ENCODE measurements at places on chromosomes 1 and 21.

DNA sequence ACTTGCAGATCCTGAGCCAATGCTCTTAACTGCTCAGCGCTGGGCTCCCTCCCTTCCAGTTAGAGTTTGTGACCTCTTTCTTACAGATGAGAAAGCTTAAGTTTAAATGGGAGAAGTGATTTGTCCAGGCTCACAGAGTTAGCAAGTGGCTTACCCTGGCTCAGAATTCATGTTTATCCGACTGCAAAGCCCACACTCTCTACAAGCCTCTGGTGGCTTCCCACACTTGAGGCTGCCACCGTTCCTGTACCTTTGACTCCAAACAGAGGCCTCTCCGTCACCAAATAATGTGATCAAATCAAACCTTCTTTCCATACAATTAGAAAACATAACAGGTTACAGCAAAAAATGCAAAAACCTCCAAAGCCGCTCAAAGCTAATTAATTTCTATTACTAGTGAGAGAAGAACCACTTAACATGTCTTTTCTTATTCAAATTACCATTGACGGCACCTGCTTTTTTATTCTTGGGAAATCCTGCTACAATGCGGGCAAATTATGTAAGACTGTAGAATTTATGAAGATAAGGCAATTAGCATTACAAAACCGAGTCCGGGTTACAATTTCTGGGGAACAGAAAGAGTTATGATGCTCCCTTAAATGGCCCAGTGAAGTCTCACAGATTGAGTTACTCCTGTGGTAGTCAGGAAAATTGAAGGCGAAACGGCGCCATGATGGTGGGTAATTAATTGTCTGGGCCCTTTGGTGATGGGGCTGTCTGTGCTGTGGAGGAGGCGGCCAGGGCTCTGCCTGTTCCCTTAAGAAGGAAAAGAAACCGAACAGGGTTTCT, 324.3 kb upstream of the POU3F1 start:
- no peak for DNase-seq

- no peak for DNase-seq
These were observed 130.4 kb downstream of the RERE start for GRCh38 chr1:8687039-8687438.

DNA sequence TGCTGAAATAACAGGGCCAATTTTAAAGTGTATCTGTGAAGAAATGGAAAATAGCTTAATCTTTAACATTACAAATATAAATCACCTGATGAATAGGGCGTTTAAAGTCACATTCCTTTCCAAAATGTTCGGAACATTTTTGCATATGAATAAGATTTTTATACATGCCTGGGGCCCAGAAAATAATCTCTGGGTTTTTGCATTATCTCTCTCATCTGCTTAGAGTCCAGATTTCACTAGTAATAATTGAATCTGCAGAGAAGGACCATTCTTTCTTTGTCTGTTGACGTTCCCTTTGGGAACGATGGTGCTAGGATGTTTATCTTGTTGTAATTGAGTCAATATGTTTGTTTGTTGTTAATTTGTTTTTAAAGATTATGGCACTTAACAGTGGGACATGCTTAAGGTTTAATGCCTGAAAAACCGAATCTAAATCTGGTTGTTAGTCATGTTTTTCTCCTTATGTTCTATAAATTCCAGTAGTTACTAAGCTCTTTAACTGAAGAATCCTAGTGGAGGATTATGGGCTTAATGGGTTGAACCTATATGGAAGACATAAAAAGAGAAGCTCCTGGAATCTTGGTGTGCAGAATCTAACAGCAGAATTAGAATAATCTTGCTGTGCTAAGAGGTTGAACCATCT, 140.6 kb downstream of the VPS13D start:
- no peak for DNase-seq

GRCh38 chr1:110170766-110171733, 20.8 kb downstream of the SLC6A17 start:
- no peak for DNase-seq

DNA sequence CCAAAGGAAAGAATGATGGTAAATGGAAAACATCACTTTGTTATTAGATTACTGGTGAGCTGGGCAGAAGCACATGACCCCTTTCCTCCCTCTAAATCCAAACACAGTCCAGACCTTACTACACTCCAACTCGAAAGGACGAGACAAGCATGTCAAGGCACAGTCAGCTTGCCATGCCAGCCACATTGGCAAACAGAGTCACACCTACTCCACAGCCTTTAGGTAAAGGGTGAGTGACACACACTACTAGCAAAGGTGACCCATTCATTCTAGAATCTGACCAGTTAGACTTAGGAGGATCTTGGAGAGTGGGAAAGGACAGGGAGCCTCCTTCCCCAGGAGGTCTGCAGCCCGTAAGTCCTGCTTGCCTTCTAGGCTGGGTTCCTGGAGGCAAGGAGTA, 3.0 kb downstream of the SLC44A3 start:
- no peak for DNase-seq

DNA sequence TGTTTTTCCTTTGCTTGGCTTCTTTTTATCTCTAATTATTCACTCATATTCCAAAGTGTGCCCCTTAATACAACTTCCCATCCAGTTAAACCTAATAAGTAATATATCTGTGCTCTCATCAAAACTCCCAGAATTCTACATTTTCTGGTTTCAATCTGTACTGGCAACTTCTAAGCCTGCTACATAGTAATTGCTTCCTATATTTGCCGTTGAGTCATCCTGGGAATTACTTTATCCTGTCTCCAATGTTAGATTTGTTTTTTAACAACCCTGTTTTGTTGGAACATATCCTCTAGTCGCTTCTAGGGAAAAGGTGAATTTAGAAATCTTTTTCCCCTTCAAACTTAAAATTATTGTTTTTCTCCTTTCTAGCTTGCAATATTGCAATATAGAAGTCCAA, 620.5 kb upstream of the PKN2 start:
- DNase-seq = no peak

DNA sequence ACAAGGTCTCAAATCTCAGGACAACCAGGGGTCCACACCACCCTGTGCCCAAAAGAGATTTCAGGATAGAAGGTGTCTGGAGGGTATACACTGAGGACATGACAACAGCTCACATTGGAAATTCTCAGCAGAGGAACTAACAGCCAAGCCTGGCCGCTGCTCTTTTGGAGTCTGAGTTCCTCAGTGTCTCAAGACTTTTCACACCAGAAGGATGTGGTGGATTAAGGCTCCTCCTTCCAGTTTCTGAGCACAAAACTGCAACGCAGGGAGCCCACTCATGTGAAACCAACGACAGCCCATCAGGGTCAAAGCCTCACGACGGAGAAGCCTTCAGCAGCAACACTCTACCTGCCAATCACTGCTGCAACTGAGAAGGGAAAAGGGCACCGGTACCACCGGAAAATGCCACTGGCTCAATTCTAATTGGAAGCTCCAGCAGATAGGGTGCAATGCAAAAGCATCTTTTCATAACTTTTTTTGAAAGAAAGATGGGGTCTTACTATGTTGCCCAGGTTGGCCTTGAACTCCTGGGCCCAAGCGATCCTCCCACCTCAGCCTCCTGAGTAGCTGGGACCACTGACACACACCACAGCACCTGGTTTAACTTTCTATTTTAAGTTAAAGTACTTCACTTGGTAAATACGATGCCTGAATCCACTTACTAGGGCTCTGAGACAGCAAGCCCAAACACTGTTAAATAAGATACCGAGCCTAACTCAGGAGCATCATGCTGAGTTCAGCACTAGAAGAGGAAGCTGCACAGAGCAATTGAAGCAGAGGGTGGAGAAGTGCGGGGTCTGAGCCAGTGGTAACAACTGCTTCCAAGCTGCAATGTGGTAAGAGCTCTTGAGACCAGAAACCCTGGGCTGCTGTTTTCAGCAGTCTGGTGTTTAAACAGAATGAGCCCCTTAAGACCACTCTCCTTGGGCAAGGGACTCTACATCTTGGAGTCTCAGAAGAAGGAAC, 7.8 kb downstream of the CAPZB start:
- DNase-seq = no peak

DNA sequence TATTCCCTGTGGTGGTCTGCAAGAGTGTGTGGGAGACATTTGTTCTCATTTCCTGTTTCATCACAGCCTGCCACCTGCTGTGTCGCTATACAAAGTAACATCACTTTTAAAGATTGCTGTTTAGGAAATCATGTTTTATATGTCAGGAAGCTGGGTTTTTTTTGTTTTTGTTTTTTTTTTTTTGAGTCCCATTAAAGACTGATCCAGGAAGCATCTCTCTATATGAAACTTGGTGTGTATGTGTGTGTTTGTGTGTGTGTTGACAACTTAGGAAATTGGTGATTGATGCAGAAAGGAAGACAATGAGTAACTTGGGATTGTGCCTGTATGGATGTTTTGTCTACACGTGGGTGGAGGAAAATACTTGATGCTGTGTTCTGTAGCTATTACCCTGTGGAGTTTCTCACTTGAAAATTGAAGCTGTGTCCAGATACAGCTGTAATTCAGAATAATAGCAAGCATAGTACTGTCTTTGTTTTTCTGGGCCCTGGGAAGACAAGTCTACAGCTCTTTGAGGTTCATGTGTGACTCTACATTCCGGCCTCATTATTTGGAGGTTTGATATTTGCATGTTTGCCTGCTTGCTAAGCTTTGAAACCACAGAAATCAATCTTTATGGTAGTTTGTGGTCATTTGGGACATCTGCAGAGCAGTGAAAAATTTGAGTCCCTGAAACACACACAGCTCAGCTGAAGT, 47.9 kb downstream of the LAMC1 start:
- no peak for DNase-seq

DNA sequence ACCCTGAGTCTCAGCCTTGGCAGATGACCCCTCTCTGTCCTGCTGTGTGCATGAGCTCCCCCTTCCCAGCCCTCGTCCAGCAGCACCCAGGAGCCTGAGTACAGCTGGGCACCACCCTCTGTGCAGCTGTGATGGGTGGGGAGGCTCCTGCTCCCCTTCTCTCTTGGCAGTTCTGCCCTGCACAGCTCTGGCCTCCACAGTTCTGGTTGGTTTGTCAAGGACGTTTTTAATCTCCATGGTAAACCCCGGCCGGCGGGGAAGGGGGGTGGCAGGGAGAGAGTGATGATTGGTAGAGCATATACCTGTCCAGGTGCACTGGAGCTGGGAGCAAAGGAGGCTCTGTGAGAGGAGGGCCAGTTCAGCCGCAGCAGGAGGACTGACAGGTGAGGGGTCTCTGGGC, at the start of gene CLCNKA:
TSS of gene CLCNKA (plus strand) at position 356 of the 400 bp plus-strand sequence. CDS start 584 bp downstream, outside the sequence.
- no peak for DNase-seq

- DNase-seq = no peak
These were observed 30.5 kb downstream of the SLC30A1 start for GRCh38 chr1:211548321-211549091.

DNA sequence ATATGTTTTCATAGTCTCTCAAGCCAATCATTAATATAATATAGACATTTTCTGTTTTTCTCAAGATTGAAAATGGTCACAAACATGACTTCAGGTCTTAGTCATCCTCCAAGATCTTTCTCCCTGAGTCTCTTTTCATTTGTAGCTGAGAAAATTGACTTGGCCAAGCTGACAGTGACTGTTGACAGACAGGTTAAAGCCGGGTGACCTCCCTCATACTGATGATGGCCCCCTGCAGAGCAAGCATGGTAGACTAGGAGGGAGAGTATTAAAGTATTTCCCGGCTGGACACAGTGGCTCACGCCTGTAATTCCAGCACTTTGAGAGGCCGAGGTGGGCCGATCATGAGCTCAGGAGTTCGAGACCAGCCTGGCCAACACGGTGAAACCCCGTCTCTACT, 6.8 kb upstream of the KIAA1614 start:
- no peak for DNase-seq

- no peak for DNase-seq
These were observed 104.4 kb upstream of the TIAM1 start for GRCh38 chr21:31448496-31448895.

DNA sequence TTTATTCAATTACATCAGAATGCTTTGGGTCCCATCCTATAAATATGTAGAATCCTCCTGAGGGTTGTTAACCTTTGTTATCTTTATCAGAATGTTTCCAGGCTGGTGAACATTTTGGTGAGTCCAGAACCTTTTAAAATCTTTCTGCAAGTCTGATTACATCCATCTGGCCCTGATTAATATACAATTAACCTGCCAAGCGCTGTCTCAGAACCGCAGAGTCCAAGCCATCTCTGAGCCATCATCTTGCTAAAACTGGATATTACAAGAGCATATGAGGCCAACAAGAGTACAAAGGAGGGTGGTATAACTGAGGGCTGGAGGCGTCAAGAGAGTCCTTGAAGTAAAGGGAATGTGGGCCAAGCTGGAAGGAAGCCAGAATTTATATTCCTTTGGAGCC, 88.6 kb upstream of the ZC3H11B start:
- no peak for DNase-seq

GRCh38 chr1:25902462-25902861, 3.8 kb downstream of the STMN1 start:
- DNase-seq = no peak

GRCh38 chr1:219188331-219188803, 14.7 kb downstream of the LYPLAL1 start:
- DNase-seq = no peak

DNA sequence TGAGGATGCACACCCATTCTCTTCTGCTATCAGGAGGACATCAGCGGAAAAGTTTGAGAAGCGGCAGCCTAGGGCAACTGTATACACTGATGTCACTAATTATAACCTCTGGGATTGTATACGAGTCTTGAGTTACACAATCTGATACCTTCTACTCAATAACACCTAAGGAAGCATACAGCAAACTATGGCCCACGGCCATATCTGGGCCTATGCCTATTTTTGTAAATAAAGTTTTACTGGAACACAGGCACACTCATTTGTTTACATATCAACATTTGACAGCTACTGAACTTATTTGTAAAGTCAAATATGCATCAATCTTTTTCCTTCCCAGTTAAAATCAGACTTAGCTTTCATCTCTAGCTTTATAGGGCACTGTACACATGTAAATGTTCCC, 187.2 kb downstream of the ZSCAN20 start:
- no peak for DNase-seq

DNA sequence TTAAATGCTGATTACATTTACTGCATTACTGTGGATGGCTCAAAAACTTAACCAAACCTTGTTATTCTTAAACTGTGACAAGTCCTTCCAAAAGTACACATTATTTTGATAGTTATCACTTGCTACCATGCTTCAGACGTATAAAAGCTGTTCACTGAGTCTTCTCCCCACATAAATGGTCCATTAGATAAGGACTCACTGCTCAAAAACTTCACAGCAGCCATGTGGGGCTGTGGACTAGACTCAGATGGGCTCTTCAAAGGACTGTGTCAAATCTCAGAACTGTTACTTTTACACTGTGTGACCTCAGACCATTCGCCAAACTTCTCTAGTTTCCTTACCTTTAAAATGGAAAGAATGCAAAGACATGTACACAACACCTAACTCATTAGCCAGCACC, 11.6 kb downstream of the SCAF4 start:
- DNase-seq = no peak

- no peak for DNase-seq
These were observed 68.7 kb upstream of the ADGRL2 start for GRCh38 chr1:81731989-81732388.

DNA sequence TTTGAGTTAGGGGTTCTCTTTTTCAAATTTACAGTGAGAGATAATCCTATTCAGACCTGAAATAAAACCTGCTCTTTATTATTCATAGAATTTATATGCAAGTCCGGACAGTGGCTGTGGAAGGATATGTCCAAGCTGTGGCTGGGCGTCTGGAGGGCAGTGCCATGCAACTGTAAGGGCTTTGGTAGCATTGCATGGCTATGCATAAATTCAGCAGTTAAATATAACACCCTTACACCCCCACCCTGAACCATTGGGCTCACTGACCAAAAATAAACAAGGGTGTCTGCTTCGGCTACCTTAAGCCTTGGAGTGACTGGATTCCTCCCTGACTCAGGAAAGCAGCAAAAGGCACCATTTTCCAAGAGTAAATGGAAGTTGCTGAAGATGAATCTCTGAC, 5.4 kb downstream of the CHTOP start:
- no peak for DNase-seq

GRCh38 chr1:231411036-231411531, 11.0 kb downstream of the EGLN1 start:
- DNase-seq = no peak
